Activated T-helper 1 cell treated with anti-CD3 and anti-CD28 coated beads, Interleukin-12 subunit alpha, Interleukin-12 subunit beta, Interleukin-2, Interleukin-4 antibody, amounts not matched to agents 30 ng/mL and 10 ng/mL and 1 ng/mL, durations not matched to agents 14 hours and 24 hours and 36 hours (primary cell): ENCODE measurements at places on chromosomes 11 and 22. TPM values are rescaled to one million over a fixed set of nuclear protein-coding genes. Genes with fewer than 3 reads are reported as not detected.

DNA sequence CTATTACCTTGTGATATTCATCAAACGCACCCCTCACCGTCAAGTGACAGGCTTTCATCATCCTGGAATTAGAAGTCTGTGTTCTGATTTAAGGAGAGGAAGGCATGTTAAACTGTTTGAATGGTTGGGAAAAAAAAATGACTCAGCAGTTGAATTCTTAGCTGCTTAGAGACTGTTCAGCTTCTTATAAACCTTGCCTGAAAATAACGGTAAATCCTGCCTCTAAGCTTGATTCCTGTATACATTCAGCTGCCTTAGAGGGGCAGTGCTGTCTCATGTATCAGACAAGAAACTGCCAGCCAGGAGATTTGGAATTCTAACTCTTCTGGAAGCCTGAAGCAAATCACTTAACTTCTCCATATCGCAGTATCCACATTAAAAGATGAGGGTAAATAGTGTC is 437.4 kb downstream of the JRKL start:
- H3K27ac ChIP-seq: no peak overlapping the region
- no peak overlapping the region for H3K4me3 ChIP-seq
- DNase-seq: no peak
- H3K36me3 ChIP-seq: no peaks in the 10 kb centered on the region

DNA sequence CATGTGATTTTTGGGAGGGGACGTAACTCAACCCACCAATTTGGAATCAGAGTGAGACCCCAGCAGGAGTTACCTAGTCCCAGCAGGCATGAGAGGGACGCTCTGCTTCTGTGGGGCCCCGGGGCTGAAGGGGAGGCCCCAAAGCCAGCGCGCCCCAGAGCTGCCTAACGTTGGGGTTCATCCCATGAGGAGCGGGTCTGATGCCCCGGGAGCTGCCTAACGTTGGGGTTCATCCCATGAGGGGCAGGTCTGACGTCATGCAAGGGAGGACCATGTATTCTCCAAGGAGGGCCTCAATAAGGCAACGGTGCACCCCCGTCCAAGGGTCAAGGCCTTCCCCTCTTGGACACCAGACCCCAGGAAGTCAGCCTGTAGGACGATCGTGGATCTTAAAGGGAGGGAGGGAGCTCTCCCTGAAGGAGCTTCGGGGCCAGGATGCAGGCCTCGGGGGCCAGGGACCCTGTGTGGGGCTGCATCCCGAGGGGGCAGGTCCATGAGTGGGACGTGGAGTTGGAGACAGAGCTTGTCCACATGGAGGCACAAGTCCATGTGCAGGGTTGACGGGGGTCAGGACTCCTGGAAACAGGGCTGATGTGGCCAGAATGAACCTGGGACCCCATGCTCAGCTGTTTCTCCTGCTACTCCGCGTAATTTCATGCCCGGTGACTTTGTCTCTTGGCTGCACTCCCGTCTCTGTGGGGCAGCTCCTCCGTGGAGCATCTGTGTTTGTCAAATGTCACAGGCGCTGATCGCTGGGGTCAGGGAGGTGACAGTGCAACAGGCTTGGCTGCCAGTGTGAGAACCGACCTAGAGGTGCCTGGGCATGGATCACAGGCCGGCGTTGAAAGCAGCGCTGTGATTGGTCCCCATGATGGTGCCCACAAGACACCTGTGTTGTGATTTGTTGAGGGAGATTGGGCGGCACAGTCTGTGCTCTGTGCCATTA is 1029.1 kb downstream of the BRD1 start:
- no peak for DNase-seq
- no peak overlapping the region for H3K27ac ChIP-seq
- H3K36me3 ChIP-seq: no peaks in the 10 kb centered on the region
- no peaks in the 10 kb centered on the region for H3K4me1 ChIP-seq
- H3K4me3 ChIP-seq: no peak overlapping the region
- no peaks in the 10 kb centered on the region for H3K27me3 ChIP-seq

The GLB1L2 gene
- 8.9 and 11.5 TPM in 2 replicates for total RNA-seq

The FAM89B gene
- total RNA-seq: 50.4 and 50.6 TPM in 2 replicates

The MPZL2 gene
- total RNA-seq: 13.2 and 15.9 TPM in 2 replicates
